ENCODE measurements at places on chromosomes 5 and 9. TPM values are rescaled to one million over a fixed set of nuclear protein-coding genes. Genes with fewer than 3 reads are reported as not detected.

GRCh38 chr9:127506814-127507750 lies 55.8 kb downstream of the LRSAM1 start:
- H3K27me3 ChIP-seq = no peaks in the 10 kb centered on the region
- H3K36me3 ChIP-seq = peaks cover 48% of the 10 kb centered on the region
- H3K27ac ChIP-seq = no peak overlapping the region
- no peaks in the 10 kb centered on the region for H3K4me1 ChIP-seq

DNA sequence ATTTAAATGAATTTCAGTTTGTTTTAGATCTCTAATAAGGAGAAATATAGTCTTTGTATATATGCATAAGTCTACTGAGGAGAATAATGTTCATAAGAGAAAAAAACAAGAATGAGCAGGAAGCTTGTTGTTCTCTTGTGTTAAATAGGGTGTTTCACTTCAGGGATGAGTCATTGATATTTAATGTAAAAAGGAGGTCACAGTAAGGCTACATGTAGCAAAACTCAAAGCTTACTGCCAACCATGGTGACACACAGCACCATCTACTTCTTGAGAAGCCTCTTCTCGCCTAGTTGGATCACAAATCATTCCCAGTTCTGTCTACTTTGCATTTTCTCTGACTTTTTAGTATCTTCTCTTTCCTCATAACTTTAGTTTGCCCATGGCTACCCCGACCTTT lies 1466.0 kb upstream of the C9orf72 start:
- H3K4me3 ChIP-seq = no peak overlapping the region
- H3K4me1 ChIP-seq = peaks cover 10% of the 10 kb centered on the region
- DNase-seq = no peak
- H3K27me3 ChIP-seq = no peaks in the 10 kb centered on the region
- peak overlapping the region; percentile 90 for H3K27ac ChIP-seq

- peaks cover 9% of the 10 kb centered on the region for H3K4me1 ChIP-seq
- DNase-seq = no peak
- H3K36me3 ChIP-seq = no peaks in the 10 kb centered on the region
- H3K27ac ChIP-seq = no peak overlapping the region
- no peaks in the 10 kb centered on the region for H3K27me3 ChIP-seq
- H3K4me3 ChIP-seq = no peak overlapping the region
These were observed 9.3 kb downstream of the ZNF618 start for GRCh38 chr9:113885183-113886025.

STARD4 gene
- total RNA-seq = 65.0 TPM

DNA sequence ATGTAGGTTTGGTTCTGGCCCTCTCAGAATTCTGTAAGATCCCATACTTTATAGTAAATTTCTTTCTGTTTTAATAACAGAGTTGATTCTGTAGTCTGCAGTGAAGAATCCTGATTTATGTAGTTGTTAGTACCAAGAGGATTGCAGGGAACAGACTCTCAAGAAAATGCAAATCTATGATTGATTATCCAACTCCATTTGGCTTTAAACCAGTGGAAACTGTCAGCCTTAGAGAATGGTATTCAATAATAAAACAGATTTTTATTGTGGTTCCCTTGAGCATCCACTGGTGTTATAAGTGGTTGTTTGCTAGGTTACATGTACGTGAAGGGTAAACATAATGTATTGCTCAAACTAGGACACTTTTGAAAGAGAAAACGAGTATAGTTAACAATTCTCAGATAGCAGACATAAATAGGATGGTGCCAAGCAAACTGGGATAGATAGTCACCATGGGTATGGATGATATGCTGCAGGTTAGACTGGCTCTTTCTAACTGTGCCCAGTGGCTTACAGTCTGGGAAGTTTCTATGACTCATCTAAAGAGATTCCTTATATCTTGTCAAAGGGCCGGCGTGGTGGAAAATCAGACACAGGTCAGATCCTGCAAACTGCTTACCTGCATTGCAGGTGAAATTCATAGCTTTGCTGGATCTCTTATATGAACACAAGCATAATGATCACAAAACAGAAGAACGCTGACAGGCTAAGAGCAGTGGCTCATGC lies 41.7 kb upstream of the RPS23 start:
- no peaks in the 10 kb centered on the region for H3K4me1 ChIP-seq
- no peak for DNase-seq
- H3K27me3 ChIP-seq = peaks cover 30% of the 10 kb centered on the region
- no peak overlapping the region for H3K27ac ChIP-seq

DNA sequence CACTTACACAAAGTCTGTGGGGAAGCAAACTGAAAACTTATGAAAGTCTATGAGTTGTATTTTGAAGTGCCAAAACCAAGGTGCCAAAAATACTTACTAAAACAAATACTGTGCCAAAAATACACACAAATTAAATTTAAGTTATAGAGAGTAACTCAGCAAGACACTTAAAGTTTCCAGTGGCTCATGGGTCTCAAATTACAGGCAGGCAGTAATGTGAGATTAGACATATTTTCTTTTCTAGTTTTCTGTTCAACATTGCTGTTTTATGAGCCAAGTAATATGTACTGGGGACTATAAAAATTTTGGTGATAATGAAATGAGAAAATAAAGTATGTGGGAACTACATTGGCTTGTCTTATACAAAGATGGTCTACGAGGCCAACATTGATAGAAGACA lies 172.2 kb upstream of the SNX2 start:
- H3K36me3 ChIP-seq = no peaks in the 10 kb centered on the region
- no peaks in the 10 kb centered on the region for H3K27me3 ChIP-seq
- no peak overlapping the region for H3K4me3 ChIP-seq
- no peak overlapping the region for H3K27ac ChIP-seq
- DNase-seq = no peak
- no peaks in the 10 kb centered on the region for H3K4me1 ChIP-seq

DNA sequence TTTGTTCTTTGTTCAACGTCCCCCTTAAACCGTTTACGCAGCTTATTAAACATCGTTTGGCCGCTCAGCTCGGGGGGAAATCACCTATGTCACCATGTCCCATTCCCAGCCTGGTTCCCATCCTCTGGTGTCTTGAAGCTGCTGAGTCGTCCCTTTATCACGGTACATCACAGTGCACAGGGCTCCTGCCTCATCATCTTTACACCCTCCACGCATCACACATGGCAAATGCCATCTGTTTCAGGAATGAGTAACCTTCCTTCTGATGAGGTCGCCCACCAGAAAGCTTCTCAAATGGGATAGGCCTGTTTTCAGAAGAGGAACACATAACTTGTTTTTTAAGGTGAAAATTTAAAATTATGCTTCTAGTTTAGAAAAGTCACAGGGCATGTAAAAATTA lies 7.9 kb upstream of the LHX6 start:
- DNase-seq = no peak
- H3K4me1 ChIP-seq = no peaks in the 10 kb centered on the region
- peaks cover 4% of the 10 kb centered on the region for H3K36me3 ChIP-seq

GRCh38 chr9:80964374-80964773 lies 725.0 kb downstream of the TLE1 start:
- no peaks in the 10 kb centered on the region for H3K36me3 ChIP-seq
- no peaks in the 10 kb centered on the region for H3K4me1 ChIP-seq

- no peak overlapping the region for H3K4me3 ChIP-seq
- H3K27ac ChIP-seq = no peak overlapping the region
- DNase-seq = no peak
- no peaks in the 10 kb centered on the region for H3K36me3 ChIP-seq
- no peaks in the 10 kb centered on the region for H3K4me1 ChIP-seq
These were observed 58.2 kb upstream of the RPS23 start for GRCh38 chr5:82336226-82336958.

- no peak for DNase-seq
- H3K4me1 ChIP-seq = no peaks in the 10 kb centered on the region
- H3K36me3 ChIP-seq = no peaks in the 10 kb centered on the region
- no peak overlapping the region for H3K27ac ChIP-seq
These were observed 226.0 kb downstream of the MPDZ start for GRCh38 chr9:13053504-13053903.

DNA sequence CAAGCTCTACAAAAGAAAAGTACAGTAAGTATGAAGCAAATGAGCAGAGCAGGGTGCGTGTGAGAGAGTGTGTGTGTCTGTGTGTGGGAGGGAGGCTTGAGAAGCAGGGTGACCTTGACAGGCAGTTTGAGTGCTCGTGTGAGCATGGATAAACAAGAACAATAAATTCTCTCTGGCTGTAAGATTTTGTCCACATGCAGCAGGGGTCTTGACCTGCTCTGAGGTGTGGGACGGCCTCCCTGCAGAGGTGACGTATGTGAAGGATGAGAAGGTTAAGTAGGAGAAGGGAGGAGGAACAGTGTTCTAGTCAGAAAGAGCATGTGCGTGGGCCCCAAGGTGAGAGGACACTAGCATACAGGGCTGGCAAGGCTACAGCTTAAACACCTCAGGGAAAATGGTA lies 49.0 kb downstream of the SPTLC1 start:
- H3K36me3 ChIP-seq = peaks cover 7% of the 10 kb centered on the region
- H3K4me1 ChIP-seq = no peaks in the 10 kb centered on the region
- no peak overlapping the region for H3K4me3 ChIP-seq
- no peaks in the 10 kb centered on the region for H3K27me3 ChIP-seq
- no peak for DNase-seq

- no peak overlapping the region for H3K27ac ChIP-seq
- H3K4me3 ChIP-seq = no peak overlapping the region
- no peaks in the 10 kb centered on the region for H3K36me3 ChIP-seq
- no peak for DNase-seq
These were observed 1290.8 kb upstream of the CDH9 start for GRCh38 chr5:28329176-28329575.

GRCh38 chr9:86741311-86742208 lies 205.7 kb downstream of the GAS1 start:
- peak overlapping the region; percentile 87 for H3K27ac ChIP-seq
- H3K27me3 ChIP-seq = no peaks in the 10 kb centered on the region
- peaks cover 8% of the 10 kb centered on the region for H3K36me3 ChIP-seq
- peak; percentile 76 for DNase-seq
- peak overlapping the region; percentile 18 for H3K4me3 ChIP-seq
- H3K4me1 ChIP-seq = peaks cover 45% of the 10 kb centered on the region

SMC2 gene
- 24.0 TPM for total RNA-seq

DNA sequence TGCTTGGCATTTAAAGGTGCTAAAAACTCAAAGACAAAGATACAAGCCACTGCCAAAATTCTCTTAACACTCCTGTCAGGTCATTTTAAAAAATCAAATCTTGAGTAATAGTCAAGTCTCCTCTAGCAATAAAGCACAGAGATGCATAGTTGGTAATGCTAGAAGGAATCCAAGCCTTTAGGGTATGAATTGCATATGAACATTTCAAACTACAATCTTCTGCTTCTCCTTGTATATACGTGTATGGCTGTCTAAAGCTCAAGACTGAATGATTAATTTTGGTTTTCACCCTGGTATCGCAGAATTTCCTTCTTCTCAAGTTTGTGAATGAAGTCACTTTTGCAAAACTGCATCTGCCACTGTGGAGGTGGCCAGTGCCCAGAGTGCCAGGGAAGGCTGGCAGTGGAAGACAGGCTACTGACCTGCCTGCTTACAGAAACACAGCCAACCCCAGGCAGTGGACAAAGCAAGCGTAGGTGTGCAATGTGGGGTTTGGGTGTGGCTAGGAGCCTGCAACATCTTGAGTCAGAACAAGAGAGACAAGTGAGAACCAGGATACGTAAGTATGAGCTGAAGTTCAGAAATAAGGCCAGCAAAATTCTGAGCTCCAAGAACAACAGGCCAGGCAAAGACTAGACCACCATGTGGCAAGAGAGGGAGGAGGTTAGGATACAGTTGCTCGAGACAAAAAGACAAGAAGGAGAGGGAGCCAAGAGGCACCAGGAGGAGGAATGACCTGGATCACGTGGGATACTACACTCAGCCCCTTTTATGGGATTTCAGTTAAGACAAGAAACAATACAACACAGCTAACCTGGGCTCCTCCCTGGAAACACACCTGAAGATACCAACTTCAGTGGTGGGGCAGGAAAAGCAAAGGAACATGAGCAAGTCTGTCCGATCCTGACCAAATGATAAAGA lies 22.6 kb downstream of the MYO10 start:
- H3K27me3 ChIP-seq = no peaks in the 10 kb centered on the region
- peaks cover 48% of the 10 kb centered on the region for H3K4me1 ChIP-seq
- H3K36me3 ChIP-seq = peaks cover 25% of the 10 kb centered on the region
- peak overlapping the region; percentile 79 for H3K27ac ChIP-seq
